ENCODE measurements at places on chromosomes 12 and 14.

- DNase-seq: no peak
These were observed 10.1 kb downstream of the CCND2 start for GRCh38 chr12:4283512-4284255.

GRCh38 chr12:51465491-51465890 is 40.9 kb downstream of the SLC4A8 start:
- no peak for DNase-seq

- DNase-seq: no peak
These were observed 136.1 kb upstream of the CCND2 start for GRCh38 chr12:4137441-4137840.

DNA sequence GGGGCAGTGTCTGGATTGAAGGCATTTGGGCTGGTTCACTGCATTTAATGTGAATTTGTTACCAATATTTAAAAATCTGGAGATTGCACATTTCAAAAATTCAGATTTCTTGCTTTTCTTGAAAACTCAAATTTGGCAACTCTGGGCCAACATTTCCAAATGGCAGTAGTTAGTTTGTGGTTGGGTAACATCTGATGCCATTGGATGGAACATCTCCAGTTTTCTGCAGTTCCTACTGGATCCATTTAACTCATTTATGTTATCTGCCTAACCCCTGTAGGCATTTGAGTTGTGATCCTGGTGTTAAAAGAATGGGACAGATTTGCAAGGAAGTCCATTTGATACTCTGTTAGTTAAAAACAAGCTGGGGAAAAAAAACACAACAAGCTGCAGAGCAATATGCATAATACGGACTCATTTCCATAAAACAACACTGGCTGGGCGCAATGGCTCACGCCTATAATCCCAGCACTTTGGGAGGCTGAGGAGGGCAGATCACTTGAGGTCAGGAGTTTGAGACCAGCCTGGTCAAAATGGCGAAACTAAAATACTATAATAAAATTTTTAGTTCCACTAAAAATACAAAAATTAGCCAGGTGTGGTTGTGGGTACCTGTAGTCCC is 7.9 kb downstream of the EIF2B2 start:
- no peak for DNase-seq

DNA sequence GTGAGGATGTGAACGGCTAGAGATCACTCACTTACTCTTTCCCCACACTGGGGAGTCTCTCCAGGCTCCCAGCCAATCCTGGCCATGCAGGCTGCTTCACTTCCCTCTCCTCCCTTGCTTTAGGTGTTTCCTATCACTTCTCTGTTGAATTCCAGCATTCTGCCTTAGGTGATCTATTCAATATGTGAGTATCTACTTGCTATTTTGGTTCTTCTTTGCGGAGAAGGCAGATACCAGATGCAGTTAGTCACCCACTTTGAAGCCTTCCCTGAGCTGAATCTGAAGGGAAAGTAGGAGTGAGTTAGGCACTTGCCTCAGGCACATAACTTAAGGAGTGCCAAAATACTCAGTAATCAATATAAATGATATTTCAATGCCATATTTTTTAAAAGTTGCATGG is 36.0 kb upstream of the FAR2 start:
- no peak for DNase-seq

DNA sequence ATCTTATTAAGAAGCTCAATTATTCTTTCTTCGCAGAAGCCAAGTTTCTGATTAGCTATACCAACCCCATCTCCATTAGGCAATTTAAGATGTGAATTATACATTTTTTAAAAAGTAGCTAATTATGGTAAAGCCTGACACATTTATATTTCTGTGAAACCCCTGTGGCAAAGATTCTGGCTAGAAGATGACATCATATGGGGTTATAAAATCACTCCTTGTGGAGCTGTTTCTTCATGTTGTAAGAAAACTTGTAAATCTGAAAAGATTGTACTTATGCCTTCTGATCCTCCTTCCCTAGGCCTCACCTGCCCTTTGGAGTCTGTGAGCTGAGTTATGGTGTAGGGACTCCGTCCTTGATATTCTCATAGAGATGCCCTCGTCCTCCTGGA is 78.1 kb downstream of the CHST11 start:
- no peak for DNase-seq

- no peak for DNase-seq
These were observed 366.5 kb upstream of the OR4E1 start for GRCh38 chr14:22039938-22040780.

DNA sequence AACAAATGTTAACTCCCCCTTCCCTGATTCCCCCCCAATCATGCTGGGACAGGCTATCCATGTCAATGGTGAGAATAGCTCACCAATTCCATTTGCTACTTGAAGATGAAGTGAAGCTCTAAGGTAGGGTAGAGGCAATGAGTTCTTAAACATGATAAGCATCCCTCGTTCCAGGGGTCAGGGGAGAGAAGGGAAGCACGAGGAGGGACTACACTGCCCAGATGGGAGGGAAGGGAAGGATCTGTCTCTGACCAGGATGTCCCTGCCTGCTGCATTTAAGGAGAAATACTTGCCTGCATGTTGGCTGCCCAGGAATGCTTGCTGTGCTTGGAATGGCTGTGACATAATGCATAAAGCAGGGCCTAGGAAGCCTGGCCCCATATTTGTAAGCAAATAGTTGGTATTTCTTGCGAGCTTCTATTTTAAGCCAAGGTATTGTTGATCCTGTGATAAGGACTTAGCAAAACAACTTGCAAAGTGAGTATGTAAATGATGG is 155.1 kb downstream of the CEP83 start:
- DNase-seq: no peak

GRCh38 chr14:48726080-48726642 is 860.0 kb downstream of the RPS29 start:
- no peak for DNase-seq

GRCh38 chr14:74401504-74402241 is 24.3 kb downstream of the SYNDIG1L start:
- no peak for DNase-seq

DNA sequence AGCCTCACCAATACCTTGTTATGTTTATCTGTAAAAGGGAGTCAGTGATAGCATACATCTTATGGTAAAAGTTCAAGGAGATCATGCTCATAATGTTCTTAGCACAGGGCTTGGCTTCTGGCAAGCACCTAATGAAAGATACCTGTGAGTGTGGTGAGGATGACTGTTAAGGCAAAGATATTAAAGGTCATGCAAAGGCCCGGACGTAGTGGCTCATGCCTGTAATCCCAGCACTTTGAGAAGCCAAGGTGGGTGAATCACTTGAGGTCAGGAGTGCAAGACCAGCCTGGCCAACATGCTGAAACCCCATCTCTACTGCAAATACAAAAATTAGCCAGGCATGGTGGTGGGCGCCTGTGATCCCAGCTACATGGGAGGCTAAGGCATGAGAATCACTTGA is 425.9 kb upstream of the TBX3 start:
- DNase-seq: no peak

- no peak for DNase-seq
These were observed 164.2 kb downstream of the CHST11 start for GRCh38 chr12:104620837-104621531.

GRCh38 chr14:54709867-54710266 is 142.9 kb downstream of the SAMD4A start:
- no peak for DNase-seq

- no peak for DNase-seq
These were observed 83.0 kb downstream of the DENND5B start for GRCh38 chr12:31507966-31508365.

DNA sequence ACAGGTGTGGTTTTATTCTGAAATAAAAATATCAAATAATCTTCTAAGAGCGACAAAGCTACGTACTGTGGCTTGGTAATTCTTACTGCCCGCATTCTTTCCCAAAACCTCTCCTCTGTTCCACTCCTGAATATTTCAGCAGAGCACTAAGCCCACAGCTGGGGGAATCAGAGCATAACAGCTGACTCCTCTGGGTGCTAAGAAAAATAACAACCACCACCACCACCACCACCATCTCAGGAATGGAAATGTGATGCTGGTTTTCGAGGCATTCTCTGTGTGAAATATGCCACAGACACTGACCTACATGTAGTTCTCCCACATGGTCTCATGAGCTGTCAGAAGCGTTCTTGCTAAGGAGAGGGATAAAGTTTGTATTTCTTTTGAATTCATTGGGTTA is 183.7 kb downstream of the BMP4 start:
- DNase-seq: no peak

DNA sequence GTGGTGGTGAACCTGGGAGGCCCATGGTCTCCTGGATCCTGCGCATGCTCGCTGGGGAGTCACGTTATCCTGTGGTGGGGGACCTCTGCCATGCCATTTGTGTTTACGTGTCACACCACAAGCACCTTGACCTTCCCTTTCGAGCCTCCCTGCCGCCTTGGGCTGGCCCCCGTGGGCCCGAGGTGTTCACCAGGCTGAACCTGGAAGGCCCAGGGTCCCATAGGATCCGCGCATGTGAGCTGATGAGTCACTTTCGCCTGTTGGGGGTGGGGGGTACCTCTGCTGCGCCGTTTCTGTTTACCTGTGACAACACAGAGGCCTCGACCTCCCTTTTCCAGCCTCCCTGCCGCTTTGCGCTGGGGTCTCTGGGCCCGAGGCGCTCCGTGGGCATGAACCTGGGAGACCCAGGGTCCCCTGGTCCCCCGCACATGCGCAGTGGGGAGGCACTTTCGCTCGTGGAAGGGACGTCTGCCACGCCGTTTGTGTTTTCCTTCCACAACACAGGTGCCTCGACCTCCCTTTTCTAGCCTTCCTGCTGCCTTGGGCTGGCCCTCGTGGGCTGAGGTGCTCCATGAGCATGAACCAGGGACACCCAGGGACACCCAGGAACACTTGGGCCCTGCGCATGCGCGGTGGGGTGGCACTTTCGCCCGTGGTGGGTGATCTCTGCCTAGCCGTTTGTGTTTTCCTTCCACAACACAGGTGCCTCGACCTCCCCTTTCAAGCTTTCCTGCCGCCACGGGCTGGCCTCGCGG is 334.1 kb downstream of the ALG10 start:
- no peak for DNase-seq

GRCh38 chr12:46744283-46744682 is 81.5 kb downstream of the SLC38A4 start:
- no peak for DNase-seq

- no peak for DNase-seq
These were observed 175.0 kb downstream of the RAD51B start for GRCh38 chr14:67994531-67994930.

DNA sequence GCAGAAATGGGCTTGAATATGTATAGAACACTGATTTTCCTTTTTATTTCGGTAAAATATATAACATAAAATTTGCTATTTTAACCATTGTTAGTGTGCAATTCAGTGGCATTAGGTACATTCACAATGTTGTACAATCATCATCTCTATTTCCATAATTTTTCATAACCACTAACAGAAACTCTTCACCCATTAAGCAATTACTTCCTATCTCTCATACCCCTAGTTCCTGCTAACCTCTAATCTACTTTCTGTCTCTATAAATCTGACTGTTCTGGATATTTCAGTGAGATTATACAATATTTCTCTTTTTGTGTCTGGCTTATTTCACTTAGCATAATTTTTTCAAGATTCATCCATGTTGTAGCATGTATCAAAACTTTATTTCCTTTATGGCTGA is 8.9 kb upstream of the RNF212B start:
- no peak for DNase-seq

GRCh38 chr14:105023144-105023543 is 2.3 kb upstream of the CDCA4 start:
- DNase-seq: no peak

DNA sequence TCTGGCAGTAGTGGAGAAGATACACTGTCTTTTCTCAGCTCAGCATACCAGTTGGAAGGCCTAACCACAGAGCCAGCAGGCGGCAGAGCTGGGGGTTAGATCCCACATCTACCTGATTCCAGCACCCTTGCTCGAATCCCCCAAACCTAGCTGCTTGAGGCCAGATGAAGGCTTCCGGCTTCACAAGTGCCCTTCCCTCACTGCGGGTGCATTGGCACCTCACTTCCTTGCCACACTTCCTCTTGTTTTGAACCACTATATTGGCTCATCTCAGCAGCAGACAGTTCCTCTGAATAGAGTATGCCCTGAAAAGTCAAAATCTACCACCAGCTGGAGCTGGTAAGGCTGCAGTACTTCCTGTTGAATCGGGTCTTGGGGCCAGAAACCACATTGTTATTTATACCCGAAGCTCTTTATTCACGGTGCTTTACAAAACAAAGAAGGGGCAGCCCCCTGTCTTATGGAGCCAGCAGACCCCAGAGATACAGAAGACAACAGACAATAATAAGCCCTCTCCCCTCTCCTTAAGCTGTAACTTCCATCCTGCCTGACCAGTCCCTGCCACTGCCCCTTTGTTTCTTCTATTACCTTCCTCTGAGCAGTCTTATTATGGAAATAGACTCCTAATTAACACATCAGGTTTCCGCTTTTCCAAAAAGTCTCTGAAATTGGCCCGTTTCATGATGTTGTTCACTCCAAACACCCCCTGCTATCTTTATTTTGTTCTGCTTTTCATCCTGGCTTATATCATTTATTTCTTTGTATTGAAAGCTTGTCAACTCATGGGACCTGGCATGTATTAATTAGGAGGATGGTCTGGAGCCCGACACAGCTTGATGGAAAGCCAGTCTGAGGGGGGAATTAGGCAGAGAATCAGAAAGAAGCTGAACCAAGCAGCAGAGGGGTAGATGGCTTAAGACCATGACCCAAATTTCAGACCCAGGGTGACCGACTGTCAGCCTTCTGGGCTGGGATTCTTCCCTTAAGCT is 233.5 kb downstream of the EFCAB11 start:
- no peak for DNase-seq

Data from cerebellar nuclear complex (tissue), 1 donor.